ENCODE measurements at places on chromosomes 7 and 10. TPM values are rescaled to one million over a fixed set of nuclear protein-coding genes. Genes with fewer than 3 reads are reported as not detected.

The MAD1L1 gene
- total RNA-seq = 37.1 TPM

The NYAP1 gene
- total RNA-seq = 55.0 TPM

The ADAM12 gene
- total RNA-seq = 2.9 TPM

The EPDR1 gene
- 20.0 TPM for total RNA-seq

The TFPI2 gene
- total RNA-seq = 0.41 TPM

The GPR26 gene
- 5.3 TPM for total RNA-seq

The CH25H gene
- total RNA-seq = 0.82 TPM

The CREB3L2 gene
- total RNA-seq = 0.82 TPM

The CALCR gene
- under 0.01 TPM for total RNA-seq

The INTS1 gene
- 23.6 TPM for total RNA-seq

The MGMT gene
- total RNA-seq = 5.7 TPM

The CRTAC1 gene
- total RNA-seq = 7.3 TPM

The PAPSS2 gene
- total RNA-seq = 2.0 TPM

The CALY gene
- total RNA-seq = 8.2 TPM

The SPDYE1 gene
- not detected for total RNA-seq

The UPF2 gene
- 24.1 TPM for total RNA-seq

The ARHGEF35 gene
- total RNA-seq = 0.82 TPM

The PSD gene
- total RNA-seq = 98.2 TPM

The TAS2R40 gene
- total RNA-seq = not detected

The EBLN1 gene
- not detected for total RNA-seq

The EN2 gene
- total RNA-seq = not detected

The NCF1 gene
- under 0.01 TPM for total RNA-seq

The HIF1AN gene
- 11.4 TPM for total RNA-seq

The HKDC1 gene
- 0.41 TPM for total RNA-seq

The SVOPL gene
- 0.82 TPM for total RNA-seq

The OPN1SW gene
- total RNA-seq = not detected

The P4HA1 gene
- 29.8 TPM for total RNA-seq
